Cerebellum (tissue), 4 donors: ENCODE measurements at places on chromosomes 5 and 9. TPM values are rescaled to one million over a fixed set of nuclear protein-coding genes. Genes with fewer than 3 reads are reported as not detected.

DNA sequence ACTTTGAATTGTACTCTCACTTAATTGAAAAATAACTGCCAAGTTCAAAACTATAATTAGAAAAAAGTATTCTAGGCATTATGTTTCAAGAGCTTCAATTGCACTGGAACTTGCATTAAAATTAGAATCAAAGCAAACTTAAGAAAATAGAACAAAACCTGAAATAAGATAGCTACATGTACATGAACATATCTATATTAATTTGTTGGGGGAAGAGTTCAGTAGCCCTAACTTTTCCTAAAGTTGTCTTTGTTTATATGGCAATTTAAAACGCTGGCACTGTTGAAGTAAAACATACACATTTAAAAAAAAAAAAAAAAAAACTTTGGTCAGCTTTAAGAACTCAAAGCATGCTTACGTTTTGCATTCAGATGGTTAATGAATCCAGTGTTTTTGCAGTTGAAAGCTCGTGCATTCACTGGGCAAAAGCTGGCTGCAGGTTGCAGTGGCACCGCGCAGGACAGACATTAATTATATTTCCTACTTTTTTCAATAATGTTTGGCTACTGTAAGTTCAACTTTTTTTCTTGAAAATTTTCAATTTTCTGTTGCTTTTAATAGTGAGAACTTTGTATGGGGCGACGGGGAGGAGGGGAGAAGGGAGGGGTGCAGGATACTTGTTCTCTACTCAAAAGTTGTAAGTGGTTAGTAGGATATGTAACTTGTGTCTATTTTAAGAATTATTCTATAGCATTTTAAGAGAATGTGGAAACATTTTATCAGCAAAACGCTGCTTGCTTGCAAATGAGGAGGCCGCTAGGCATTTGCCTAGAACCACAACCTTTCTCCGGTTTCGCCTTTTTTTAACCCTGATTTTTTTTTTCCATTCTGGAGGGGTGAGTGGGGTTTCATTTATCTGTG, 3.9 kb downstream of the NR2F1 start:
- no peak for DNase-seq

The TMEM232 gene
- total RNA-seq = 27.9 TPM

The FGF10 gene
- total RNA-seq = 3.7 TPM

DNA sequence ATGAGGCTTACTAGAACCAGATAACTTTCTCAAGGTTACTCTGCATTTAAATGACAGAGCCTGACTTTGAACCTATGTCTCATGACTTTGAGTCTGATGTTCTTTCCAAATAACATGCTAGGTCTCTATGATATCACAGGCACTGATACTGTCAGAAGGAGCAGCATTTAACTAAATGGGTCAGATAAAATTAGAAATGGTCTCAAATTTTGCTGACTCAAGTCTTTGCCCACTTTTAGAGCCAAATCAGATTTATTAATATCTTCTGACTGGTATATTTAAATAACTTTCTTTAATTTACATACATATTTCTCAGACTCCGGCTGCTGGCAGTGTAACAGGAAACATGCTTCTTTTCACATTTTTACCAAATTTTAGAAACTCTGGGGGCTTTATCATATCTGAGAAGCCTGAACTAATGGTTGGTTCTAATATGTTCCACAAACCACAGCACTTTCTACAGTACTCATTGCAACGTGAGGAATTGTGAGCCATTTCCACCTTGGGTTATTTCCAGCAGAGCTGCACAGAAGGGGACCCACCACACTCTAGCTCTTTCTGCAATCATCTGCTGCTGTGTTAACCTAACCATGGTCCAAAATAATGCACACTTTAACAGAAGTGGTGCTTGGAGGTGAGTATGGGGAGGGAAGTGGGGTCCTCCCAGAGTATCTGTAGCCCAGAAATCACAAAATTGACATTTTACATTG, 79.2 kb downstream of the KCTD16 start:
- no peak for DNase-seq

GRCh38 chr5:80254767-80255430, 949 bp downstream of the SERINC5 start:
- DNase-seq = peak; percentile 14

- peak; percentile 48 for DNase-seq
Observed at GRCh38 chr5:88693071-88693932, 189.7 kb downstream of the MEF2C start.

DNA sequence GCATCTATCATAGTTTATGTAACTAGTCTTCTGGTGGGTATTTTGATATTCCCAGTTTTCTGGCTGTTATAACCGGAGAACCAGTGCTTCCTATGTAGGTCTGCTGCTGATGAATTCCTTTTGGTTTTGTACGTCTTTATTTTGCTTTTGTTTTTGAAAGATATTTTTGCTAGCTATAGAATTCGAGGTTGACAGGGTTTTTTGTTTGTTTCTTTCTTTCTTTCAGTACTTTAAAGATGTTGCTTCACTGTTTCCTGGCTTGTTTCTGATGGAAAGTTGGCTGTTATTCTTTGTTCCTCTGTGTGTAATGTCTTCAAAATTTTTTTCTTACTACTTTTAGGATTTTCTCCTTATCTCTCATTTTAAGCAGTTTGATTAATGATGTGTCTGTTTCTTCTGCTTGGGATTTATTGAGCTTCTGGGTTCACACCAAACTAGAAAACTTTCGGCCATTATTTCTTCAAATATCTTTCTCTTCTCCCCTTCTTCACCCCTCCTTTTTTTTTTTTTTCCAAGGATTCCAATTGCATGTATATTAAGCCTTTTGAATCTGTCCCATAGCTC, 27.5 kb downstream of the ZNF618 start:
- DNase-seq = no peak
